Myocyte (in vitro differentiated cells): ENCODE measurements at places on chromosomes 5 and 9.

DNA sequence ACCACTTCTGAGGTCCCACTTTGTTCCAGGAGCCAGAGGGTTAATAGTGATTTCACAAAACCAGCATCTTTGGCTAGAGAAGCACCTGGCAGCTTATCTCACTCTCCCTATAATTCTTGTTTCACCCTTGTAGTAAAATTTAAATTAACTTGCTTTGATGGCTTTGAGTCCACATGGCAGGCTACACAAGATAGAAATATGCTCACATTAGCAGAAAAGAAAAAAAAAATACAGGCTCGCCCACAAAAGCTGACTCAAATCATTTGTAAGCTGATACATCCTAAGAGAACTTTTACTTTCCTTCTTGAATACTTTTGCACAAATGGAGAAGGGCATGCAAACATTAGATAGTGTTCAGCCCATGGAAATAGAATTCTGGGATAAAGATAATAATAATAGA, 36.2 kb downstream of the TNFSF15 start:
- peak; percentile 35 for DNase-seq

DNA sequence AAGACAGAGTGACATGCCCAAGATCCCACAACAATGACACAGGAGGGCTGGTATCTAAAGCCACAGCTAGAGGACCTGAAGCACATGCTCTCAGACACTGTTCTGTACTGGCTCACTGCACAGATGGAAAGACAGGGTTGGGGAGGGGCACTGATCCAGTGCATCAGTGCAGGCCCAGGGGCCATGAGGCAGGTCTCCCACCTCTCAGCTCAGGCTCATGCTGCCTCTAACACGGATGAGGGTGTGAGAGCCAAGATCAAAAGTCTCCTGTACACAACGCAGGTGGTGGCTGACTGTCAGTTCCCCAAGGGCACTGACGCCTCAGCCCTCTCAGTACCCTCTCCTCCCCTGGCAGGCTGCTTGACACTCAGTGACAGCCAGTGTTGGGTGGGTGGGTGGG, 10.9 kb downstream of the RAPGEF1 start:
- peak; percentile 64 for DNase-seq

DNA sequence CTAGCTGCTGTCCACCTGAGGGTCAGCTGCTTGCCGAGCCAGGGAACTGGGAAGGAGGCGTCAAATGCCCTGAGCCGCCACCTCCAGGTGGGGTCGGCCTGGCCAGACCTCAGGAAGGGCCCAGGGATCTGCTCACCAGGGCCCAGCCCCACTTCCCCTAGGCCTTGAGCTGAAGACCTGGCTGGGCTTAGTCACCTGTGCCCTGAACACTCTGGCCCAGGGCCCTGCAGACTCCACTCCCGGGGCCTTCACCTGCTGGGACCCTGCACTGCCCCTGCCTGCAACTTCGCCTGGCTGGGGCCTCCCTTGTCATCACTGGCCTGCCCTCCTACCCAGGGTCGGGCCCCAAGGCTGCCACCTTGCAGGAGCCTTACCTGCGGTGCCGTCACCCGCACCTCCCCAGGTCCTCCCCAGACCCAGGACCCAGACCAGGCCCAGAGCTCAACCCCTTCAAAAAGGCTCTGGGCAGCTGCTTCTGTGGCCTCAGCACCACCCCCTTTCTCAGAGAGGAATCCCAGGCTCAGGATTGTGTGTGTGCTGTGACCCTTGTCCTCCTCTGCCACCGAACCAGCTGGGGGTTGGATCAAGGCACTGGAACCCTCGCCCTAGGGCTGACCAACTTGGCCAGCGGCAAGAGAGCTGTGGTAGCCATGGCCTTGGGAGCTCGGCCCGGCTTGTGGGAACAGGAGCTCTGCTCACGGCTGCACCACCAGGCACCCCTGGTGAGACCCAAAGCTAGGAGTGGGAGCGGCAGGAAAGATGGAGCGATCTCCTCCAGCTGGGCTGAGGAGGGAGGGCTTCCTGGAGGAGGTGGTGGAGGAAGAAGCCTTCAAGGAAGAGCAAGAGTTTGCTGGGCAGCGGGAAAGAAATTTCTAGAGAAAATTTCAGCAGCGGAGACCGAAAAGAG, 1.2 kb upstream of the NELFB start:
- DNase-seq: peak; percentile 62

DNA sequence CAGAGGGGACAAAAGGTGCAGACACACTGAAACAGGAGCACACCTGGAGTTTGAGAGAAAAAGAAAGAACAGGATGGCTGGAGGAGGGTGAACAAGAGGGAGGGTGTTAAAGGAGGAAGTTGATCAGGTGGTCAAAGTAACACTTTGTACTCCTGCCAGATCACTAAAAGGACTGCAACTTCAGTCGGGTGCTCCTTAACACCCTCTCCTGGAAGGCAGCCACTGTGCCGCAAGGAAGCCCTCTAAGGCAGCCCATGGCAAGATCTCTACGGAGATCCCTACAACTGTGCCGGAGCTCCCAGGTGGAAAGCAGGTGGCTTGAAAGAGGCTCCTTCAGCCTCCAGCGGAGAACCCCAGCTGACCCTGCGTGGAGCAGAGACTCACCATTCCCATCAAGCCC, 124.4 kb upstream of the MSX2 start:
- no peak for DNase-seq

DNA sequence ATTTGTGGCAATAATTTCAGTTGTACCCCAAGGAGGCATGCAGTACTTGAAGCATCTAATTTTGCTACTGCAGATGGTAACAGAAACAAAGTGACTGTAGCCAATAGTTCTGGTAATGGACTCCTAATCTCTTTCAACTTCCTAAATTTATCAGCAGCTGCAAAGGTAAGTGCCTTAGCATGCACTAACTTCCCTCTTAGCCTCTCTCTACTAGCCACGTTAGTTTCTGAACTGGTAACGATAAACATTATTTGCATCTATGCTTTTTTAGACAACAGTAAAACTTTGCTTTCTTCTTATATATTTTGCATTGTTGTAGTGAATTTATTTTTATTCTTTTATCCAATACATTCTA, 6.2 kb upstream of the CKS2 start:
- no peak for DNase-seq

DNA sequence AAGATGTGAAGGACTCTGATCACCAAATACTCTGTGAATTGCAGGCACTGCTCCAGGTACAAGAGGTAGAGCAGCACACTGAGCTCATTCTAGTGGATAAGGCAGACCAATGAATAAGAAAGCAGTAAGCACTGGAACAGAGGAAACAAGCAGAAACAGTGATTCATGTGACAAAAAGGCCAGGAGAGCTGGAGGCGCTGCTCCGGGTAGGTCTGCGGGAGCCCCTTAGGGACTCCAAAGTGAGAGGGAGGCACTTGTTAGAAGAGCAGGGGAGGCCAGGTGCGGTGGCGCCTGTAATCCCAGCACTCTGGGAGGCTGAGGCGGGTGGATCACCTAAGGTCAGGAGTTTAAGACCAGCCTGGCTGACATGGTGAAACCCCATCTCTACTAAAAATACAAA, 231.6 kb upstream of the NFIL3 start:
- DNase-seq: no peak
